ENCODE measurements at places on chromosomes 5 and 9.

DNA sequence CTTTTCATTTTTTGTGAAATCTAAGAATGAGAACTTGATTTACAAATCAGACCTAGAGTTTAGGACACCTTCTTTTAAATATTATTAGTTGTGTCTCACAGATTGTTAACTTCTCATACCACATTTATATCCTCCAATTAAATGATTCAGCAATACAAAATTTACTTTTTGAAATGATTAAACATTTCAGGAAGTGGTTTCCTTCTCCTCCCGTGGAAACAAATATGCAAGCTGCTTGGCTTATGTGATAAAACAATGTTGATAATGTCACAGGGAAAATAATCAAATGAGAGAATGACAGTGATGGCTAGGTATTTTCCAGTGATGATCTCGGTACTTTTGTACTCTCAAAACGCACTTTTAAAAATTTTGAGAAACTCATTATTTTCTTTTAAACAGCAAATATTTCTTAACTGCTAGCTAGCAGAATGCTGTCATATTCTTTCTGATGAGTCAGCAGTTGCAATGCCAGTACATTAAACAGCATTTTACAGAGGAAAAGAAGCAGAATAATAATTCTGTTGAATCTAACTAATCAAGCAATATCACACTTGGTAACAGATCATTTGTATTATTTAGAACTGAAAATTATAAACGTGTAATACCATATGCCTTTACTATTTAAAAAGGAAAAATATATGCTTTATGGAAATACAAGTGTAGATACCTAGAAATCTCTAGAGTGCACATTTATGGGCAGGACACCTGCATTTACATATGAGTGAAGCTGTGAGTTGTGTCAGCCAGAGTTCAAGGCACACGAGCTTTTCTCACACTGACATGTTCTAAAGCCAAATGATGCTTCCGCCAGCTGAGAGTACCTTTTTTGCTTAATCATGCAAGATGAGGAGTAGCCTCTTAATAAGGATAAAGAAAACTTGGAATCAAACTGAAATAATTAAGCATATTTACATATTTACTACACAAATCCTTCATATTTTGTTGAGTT is 53.6 kb upstream of the CDH18 start:
- DNase-seq = no peak

DNA sequence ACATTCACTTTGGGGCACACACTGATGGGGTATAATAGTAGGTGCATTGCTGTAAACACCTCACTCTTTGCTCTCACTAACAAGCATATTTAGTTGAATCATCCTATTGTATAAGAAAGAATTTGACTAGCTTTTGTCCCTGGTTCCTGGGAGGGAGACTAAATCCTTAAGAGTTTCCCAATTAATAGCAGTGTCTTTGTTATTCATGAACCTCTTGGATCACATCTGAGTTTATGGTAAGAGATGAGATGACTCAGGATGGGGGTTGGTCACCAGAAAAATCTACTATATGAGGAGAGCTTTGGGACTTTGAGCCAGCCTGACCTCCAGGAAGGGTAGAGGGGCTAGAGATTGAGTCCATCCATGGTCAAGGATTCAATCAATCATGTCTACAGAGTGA is 56.8 kb downstream of the PUM3 start:
- DNase-seq = no peak

- peak; percentile 28 for DNase-seq
Measured at GRCh38 chr5:61329550-61330128, 2.4 kb upstream of the ZSWIM6 start.

- no peak for DNase-seq
Measured at GRCh38 chr5:133387621-133388020, 224.7 kb downstream of the FSTL4 start.

DNA sequence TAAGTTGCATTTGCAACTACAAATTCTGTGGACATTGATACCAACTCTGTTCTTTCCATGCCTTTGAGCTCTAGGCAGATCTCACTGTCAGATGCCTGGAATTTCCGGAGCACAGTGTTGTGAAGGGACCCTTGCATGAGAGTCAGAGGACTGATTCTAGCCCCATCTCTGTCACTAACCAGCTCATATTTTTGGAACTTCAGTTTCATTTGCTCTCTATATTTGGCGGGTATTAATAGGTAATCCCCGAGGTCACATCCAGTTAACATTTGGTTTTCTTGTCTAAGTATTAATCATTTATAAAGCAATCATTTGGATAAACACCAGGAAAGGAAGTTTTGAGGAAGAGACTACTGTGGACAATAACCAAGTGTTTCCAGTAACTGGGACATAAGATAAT is 115.7 kb downstream of the MAN2A1 start:
- no peak for DNase-seq

GRCh38 chr9:5843794-5844471 is 11.0 kb upstream of the ERMP1 start:
- DNase-seq = no peak

DNA sequence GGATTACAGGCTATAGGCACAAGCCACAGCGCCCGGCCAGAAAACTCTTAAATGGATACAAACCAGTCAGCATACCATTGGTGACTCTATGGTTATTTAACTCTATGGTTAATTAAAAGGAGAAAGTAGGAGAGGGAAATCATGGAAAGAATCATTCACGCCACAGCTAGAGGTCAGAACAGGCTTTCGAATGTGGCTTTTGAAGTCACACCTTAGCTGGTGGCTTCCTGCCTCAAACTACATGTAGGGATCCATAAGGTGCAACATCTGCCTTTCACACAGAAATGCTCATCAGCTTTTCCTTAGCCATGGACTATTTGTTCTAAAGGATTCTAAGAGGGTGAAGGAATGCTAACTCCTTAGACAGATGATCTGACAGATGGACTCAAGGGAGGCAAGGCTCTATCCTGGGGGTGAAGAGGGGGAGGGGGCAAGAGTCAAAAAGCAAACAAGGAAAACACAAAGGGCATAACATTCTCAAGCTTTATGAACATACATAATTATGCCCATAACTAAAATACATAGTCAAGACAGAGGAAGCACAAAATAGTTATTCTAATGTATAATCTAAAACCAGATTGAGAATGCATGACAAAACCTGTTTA is 130.9 kb downstream of the EFNA5 start:
- DNase-seq = no peak

GRCh38 chr5:173547579-173547978 is 68.9 kb downstream of the BOD1 start:
- no peak for DNase-seq

GRCh38 chr9:109816490-109816889 is 36.5 kb downstream of the PALM2AKAP2 start:
- no peak for DNase-seq

DNA sequence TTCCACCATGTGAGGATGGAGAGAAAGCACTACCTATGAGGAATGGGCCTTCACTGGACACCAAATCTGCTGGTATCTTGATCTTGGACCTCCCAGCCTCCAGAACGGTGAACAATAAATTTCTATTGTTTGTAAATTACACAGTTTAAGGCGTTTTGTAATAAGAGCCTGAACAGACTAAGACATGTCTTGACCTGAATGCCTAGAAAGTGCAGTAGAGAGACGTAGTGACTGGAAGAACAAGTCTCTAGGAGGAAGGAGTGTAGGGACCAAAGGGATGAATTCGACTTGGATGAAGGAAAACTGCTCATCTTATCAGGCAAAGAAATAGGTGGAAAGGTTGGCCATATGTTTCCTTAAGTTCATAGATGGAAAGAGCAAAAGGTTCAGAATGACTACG is 309.8 kb upstream of the RGMB start:
- no peak for DNase-seq

GRCh38 chr5:127826011-127826410 is 122.8 kb downstream of the CCDC192 start:
- DNase-seq = no peak

- peak; percentile 40 for DNase-seq
Measured at GRCh38 chr9:132160802-132161742, 786 bp upstream of the NTNG2 start.

- DNase-seq = no peak
Measured at GRCh38 chr9:20754556-20754955, 70.5 kb downstream of the FOCAD start.

DNA sequence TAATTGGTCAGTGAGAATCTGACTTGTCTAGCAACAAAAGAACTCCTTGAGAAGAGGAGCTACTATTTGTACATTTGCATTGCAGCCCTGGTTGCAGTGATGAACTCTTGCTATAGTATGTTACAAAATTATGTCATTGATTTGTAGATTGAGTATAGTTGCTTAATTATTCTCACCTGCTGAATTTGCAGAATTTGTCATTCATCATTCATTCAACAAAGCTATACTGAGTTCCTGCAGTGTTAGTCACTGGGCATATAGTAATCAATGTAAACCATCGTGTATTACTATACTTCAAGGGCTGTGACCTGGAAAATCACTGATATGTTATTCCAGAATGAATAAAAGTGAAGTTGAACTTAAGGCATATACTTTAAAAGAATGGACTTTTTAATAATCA is 50.1 kb downstream of the SLC1A3 start:
- DNase-seq = no peak

DNA sequence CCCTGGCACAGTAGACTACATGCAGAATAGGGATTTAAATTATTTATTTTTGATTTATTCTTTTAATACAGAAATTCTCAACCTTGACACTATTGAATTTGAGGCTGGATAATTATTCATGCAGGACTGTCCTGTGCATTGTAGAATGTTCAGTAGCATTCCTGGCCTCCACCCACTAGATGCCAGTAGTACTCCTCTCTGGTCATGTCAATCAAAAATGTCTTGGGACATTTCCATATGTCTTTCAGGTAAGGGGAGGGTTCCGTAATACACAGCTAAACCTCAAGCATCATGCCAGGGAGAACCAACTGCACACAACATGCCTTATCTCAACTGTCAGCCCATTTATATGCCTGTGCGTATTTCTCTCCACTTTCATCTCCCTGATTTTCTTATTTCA is 231.8 kb downstream of the BRINP1 start:
- no peak for DNase-seq

GRCh38 chr5:32511776-32512374 is 67.3 kb upstream of the ZFR start:
- DNase-seq = no peak
